ENCODE measurements at places on chromosomes 16 and 17.

- no peak for DNase-seq
Measured at GRCh38 chr16:57966204-57966771, 4.6 kb downstream of the CNGB1 start.

GRCh38 chr17:77470800-77471733, 330.3 kb downstream of the SEC14L1 start:
- no peak for DNase-seq

GRCh38 chr17:42509841-42510240, 26.2 kb upstream of the NAGLU start:
- DNase-seq, result no peak

GRCh38 chr16:74169687-74170376, 126.8 kb upstream of the PSMD7 start:
- no peak for DNase-seq

DNA sequence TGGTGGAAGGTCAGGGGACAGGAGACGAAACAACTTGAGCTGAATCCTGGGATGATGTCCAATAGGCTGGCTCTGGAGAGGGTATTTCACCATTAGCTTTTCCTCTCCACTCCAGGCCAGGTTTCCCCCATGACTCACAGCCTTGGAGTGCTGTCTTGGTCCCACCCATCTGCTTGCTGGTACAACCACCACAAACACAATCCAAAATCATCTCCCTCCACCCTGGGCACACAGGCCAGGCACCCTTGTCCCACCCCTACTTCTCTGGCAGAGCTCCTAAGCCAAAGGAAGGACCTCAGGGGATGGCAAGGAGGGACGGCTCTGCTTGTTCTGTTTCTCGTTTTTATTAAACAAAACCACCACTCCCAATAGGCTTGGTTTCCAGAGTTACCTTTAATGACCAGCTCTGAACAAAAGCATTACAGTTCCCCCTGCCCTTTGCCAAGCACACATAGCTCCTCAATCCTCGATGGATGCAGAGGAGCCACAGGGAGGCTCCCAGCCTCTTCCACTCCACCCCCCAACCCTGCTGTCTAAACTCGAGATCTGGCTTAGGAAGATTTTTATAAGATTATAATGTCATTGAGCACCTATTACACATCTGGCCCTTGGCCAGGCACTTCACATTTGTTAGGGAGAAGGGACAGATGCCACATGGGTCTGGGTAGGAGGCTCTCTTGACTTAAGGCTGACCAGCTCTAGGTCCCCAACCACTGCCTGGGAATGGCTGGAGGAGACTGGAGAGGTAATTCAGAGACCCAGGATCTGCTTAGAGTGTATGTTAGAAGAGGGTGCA, 13.3 kb downstream of the CAVIN1 start:
- DNase-seq, result peak; percentile 59
